Activated T-cell treated with anti-CD3 and anti-CD28 coated beads for 24 hours (primary cell): ENCODE measurements at places on chromosomes 16 and 17.

DNA sequence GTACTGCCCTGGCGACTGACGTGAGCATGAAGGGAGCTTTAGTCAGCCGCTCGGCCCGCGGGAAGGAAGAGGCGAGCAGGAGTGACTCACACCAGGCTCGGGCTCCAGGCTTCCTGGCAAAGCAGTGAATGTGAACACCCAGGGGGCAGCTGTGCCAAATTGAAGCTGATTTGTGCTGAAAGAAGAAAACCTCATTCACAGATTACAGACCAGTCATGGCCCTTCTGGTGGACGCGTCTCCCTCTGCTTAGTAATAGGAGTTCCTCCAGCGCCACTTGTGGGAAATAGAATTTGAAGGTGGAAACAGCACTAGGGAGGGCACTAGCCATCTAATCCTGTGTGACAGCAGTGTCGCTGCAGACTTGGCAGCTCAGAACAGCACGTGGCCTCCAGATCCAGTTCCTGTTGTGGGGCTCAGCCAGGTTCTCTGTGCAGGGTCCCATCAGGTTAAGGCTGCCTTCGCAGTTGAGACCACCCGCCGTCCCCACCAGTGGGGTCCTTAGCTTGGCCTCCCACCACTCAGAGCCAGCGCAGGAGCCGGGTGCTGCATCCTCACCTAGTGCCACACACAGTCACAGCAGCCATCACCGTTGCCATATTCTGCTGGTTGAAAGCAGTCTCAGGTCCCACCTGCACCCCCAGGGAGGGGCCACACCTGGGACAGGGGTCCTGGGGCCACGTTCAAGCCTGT lies 164.5 kb upstream of the CHMP6 start:
- no peak for DNase-seq

DNA sequence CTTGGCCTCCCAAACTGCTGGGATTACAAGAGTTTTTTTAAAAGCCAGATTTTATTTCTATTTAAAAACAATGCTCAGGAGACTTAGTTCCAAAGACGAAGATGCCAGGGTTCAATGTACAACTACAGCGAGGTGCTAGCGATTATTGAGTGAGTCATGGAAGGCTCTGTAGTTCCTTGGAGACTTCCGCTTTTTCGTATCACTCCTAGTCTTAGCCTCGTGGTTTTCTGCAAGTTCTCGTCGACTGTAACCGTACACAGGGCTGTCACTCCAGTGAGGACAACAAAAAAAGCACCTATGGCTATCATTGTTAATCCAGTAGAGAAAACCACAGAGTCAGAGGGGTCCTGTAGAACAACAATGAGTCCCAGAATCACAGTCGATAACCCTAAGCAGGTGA lies 22.7 kb upstream of the ZC3H7A start:
- DNase-seq, result no peak

DNA sequence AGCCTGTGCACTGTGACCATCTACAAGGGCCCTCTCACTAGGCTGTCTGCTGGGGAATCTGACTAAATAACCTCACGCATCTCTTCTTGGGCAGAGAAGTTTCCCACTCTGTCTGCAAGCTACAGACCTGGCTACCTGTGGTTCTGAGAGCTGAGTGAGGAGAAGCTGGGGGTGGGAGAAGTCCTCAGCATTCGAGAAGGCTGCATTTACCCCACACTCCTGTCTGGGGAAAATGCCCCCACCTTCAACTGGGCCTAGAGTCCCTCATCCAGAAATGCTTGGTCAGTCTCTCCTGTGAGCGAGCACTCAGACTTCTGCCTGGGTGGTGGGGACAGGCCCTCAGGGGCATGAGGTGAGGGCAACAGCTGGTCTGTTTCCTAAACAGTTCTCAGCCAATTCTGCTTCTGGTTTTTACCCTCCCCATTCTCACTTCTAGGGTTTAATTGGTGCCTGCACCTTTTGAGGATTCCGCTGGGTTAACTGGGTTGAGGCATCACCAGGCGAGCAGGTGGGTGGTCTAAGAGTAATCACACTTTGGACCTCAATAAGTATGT lies 98.6 kb downstream of the CYTH1 start:
- DNase-seq, result no peak

- no peak for DNase-seq
These were observed 7.5 kb downstream of the MYH3 start for GRCh38 chr17:10649602-10650001.

- DNase-seq, result no peak
These were observed 121.9 kb upstream of the HS3ST2 start for GRCh38 chr16:22692034-22692433.

- no peak for DNase-seq
These were observed 81.3 kb downstream of the SDK2 start for GRCh38 chr17:73562896-73563295.

DNA sequence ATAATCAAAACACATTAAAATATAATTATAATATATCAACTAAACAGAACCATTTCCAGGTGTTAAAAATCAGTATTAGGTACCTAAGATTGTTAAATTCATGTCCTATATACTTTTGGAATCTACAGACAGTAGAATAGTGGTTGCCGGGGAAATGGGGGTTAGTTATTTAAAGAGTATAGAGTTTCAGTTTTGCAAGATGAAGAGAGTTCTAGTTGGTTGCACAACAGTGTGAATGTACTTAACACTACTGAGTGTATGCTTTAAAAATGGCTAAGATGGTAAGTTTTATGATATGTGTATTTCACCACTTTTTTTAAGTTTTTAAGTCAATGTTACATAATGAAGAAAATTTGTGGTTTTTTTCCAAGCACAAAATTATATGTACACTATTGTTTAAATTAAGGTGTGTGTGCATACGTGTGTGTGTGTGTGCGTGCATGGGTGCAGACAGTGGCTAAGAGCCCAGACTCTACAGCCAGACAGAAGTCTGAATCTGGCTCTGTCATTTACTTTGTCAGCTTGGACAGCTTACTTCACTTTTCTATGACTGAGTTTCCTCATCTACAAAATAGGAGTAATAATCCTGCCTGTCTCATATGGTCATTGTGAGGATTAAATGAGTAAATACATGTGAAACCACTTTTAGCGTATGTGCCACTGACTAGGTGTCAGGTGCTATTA lies 25.3 kb upstream of the PHAF1 start:
- no peak for DNase-seq

DNA sequence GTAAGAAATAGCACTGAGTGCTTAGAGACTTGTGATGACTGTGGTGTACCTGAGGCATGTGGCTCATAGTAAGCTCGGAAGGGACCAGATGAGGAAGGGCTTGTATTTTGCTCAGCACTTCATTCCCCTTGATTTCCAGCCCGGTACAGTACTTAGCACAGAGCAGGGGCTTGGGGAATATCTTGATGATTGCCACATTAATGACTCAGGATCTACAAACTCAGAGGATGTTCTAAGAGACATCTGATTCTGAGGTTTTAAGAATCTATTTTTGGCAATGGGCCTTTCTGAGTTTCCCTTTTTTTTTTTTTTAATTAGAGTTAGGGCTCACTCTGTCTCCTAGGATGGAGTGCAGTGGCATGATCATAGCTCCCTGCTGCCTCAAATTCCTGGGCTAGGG lies 9.1 kb downstream of the ASPHD1 start:
- DNase-seq, result no peak

GRCh38 chr17:20805751-20806150 lies 226.2 kb downstream of the CDRT15L2 start:
- DNase-seq, result no peak

GRCh38 chr16:11005611-11005975 lies 61.2 kb downstream of the CLEC16A start:
- DNase-seq, result no peak

- DNase-seq, result no peak
These were observed 14.3 kb upstream of the HS3ST3A1 start for GRCh38 chr17:13616031-13616430.

- DNase-seq, result no peak
These were observed 11.1 kb downstream of the NUDT16L1 start for GRCh38 chr16:4704491-4704890.

GRCh38 chr17:81902653-81903414 lies 796 bp downstream of the NPB start:
- DNase-seq, result no peak

GRCh38 chr16:53542283-53542682 lies 39.3 kb upstream of the AKTIP start:
- no peak for DNase-seq

GRCh38 chr17:69390795-69391501 lies 23.5 kb upstream of the MAP2K6 start:
- no peak for DNase-seq

DNA sequence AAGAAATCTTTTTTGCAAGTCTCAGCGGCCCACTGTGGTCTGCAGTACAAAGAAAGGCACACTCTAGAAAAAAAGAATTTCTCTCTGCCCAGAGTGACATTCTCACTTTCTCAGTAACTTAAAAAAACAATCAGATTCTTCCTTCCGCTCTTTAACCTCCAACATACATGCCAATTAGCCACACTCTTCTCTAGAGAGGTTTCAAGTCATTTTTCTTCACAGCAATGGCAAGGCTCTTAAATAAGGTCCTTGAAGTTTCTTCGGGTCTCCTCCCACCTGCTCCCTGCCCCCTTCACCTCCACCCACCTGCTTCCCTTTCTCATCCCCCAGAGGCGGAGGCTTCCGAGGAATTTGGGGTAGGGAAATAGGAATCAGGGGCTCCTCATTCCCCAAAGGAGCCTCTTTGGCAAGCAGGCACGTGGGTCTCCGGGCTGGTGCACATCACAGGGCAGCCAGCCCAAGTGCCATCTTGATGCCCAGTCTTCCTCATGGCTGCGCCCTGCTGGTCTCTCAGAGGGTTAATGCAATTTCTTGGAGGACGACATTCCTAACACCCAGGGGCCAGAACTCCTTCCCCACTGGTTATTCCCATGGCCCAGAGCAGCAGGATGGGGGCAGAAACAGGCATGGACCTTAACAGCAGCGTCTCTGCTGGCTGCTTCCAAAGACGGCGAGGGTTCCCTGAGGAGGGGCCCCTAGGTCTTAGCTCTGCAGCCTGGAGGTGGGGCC lies 855 bp upstream of the MEOX1 start:
- DNase-seq, result no peak

- DNase-seq, result no peak
These were observed 53.9 kb upstream of the TOB1 start for GRCh38 chr17:50920041-50920410.

DNA sequence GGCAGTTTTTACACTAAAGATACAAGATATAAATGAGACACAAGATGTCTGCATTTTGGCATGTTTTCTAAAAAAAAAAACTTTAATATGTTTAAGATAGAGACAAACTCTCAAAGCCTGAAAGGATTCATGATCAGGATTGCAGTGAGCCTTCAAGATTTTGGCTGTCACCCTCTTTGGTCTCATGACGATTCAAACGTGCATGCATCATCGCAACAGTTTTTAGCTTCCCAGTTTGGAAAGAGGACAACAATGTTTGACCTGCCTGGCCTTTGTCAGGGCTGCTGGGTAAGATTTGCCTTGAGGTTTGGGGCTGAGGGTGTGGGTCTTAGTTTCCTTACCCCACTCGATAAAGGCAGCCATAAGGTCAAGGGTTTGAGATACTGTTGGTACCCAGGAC lies 134.1 kb downstream of the RGS9 start:
- no peak for DNase-seq

DNA sequence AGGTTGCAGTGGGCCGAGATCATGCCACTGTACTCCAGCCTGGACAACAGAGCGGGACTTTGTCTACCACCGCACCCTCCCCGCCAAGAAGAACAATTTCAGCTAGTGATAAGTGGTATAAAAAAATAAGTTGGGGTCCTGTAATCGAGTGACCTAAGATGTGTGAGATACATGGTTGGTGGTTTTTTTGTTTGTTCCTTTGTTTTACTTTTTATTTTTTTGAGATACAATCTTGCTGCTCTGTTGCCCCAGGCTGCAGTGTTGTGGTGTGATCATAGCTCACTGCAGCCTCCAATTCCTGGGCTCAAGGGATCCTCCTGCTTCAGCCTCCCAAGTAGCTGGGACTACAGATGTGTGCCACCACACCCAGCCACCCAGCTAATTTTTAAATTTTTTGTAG lies 58.7 kb downstream of the PITPNC1 start:
- no peak for DNase-seq

DNA sequence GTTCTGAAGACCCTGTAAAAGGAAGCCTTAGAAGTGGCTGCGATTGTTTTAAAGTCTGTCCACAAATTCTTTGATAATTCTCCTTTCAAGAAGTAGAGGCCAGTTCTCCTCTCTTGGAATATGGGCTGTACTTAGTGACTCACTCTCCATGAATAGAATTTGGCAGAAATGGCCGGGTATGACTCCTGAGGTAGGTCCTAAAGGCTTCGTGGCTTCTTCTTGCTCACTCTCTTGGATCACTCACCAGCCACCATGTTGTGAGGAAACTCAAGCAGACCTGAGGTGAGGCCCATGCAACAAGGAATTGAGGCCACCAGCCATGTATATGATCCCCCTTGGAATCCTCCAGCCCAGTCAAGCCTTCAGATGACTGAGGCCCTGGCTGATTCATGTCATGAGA lies 75.8 kb downstream of the WWOX start:
- DNase-seq, result no peak

DNA sequence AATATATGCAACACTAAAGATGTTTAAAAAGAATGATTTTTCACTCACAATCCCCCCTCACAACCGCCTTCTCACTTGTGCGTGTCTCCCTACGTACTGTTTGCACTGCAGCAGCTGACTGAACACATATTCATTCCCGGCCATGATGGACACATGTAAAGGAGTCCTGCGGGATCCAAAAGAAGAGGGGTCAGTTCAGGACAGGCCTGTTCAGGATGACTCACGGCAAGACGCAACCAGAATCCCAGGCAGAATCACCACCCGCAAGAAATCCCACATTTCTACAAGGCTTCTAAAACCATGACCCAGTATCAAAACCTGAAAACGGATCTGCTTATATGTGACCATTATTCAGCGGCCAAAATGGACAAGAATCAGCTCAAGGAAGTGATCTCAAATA lies 52.3 kb downstream of the CYB5D2 start:
- no peak for DNase-seq

GRCh38 chr17:77802811-77803220 lies 155.7 kb upstream of the TNRC6C start:
- no peak for DNase-seq

DNA sequence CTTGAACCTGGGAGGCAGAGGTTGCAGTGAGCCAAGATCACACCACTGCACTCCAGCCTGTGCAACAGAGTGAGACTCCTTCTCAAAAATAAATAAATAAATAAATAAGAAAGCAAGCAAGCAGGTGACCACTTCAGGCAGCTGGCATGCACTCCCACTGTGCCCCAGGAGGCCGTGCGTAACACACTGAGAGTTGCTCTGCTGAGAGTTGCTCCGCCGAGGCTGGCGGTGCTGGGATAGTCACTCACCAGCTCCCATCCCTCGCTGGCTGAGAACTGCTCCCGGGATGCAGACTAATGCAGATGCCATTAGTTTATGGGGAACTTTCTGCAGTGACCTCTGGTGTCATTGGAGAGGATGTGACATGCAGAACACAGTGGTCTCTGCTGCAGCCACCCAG lies 105.7 kb upstream of the PLCG2 start:
- no peak for DNase-seq
